ENCODE measurements at places on chromosomes 3 and 15.

DNA sequence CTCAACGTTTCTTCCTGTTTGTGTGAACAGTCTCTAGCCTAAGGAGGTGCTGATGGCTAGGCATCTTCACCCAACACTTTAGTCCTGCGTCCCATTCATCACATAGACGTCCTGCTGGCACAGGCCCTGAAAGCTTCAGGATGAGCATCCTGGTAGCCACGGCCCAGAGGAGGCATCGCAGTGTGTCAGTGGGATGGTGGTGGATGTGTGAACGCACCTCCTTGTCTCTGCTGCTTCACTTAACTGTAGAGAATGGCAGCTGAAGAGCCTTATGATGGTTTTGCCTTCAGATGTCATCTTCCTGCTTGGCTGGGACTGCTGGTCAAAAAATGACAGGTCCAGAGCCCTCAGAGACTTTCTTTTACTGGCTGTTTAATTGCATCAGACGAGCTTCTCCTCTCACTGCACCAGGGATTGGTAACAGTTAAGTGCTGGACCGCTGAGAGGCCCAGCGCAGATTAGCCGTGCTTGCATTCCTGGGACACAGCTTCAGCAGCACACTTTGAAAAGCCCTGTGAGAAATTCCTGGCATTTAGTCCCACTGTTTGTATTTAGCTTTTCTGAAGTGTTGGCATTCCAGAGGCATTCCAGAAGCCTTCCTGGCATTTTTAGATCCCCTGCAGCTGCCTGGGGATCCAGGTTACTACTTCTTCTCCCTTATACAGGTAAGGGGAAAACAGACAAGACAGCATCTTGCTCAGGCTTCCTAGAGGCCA, 132.4 kb upstream of the PLXNA1 start:
- DNase-seq = peak; percentile 50

GRCh38 chr15:31147456-31147855, 45.9 kb upstream of the TRPM1 start:
- DNase-seq = no peak

GRCh38 chr3:106577241-106577640, 708.4 kb upstream of the CBLB start:
- no peak for DNase-seq

- DNase-seq = no peak
These were observed 683.5 kb downstream of the TUSC7 start for GRCh38 chr3:117393119-117393518.

- no peak for DNase-seq
These were observed 62.3 kb downstream of the TMEM39A start for GRCh38 chr3:119401069-119401468.

DNA sequence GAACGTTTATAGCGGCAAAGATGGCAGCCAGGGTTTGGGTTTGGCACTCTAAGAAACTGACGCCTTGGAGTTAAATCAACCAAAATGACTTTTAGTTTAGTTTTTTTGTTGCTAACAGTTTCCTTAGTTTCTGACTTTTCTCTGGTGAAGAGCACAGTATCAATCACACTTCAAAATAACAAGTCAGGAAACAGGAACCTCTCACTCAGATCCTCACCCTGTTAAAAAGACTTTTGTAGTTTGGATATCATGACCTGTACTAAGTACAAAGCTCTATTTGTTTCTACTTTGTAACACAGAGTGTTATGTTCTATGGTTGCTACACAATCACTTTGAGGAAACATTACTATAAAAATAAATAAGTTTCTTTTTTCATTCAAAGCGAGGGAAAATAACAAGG, 51.1 kb downstream of the ATP10A start:
- no peak for DNase-seq

GRCh38 chr15:80840182-80841130, 61.3 kb downstream of the CEMIP start:
- DNase-seq = no peak

All from fibroblast of skin of left biceps (primary cell).